ENCODE measurements at places on chromosomes 2 and 18.

- DNase-seq = no peak
Observed at GRCh38 chr18:78496079-78496478, 483.5 kb upstream of the SALL3 start.

- DNase-seq = no peak
Observed at GRCh38 chr2:18232731-18233438, 327.6 kb downstream of the RDH14 start.

DNA sequence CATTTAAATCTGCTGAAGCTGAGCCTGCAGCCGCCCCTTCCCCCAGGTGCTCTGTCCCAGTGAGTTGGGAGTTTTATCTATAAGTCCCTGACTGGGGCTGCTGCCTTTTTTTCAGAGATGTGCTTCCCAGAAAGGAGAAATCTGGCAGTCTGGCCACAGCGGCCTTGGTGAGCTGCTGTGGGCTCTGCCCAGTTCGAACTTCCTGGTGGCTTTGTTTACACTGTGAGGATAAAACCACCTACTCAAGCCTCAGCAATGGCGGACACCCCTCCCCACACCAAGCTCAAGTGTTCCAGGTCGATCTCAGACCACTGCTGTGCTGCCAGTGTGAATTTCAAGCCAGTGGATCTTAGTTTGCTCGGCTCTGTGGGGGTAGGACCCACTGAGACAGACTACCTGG, 97.3 kb downstream of the ACAA2 start:
- no peak for DNase-seq

- DNase-seq = no peak
Observed at GRCh38 chr2:40371525-40372282, 80.2 kb downstream of the SLC8A1 start.

DNA sequence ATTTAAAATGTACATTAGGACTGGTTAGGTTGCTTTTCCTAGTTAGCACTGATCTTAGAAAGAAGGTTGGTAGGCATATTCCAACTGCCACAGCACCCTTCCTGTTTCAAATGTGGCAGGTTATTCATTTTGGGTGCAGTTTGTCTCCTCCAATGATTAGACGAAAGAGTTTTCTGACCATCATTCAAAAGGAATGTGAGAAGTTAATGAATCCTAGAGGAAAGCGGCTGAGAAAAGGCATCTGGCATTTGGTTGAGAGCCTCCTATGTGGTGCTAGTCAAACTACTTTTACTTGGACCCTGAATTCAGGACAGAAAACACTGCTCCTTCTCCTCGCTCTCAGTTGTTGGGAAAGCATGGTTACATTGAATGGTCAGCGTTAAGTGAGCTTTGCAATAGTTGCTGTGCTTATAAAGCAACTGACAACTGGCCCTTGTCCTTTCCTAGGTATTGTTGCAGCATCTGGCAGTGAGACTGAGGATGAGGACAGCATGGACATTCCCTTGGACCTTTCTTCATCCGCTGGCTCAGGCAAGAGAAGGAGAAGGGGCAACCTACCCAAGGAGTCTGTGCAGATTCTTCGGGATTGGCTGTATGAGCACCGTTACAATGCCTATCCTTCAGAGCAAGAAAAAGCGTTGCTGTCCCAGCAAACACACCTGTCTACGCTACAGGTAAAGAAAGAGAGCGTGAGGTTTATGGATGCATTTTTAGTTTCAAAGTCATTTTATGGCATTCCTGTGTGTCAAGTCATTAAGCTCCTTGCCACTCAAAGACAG, 6.1 kb downstream of the TGIF1 start:
- no peak for DNase-seq

DNA sequence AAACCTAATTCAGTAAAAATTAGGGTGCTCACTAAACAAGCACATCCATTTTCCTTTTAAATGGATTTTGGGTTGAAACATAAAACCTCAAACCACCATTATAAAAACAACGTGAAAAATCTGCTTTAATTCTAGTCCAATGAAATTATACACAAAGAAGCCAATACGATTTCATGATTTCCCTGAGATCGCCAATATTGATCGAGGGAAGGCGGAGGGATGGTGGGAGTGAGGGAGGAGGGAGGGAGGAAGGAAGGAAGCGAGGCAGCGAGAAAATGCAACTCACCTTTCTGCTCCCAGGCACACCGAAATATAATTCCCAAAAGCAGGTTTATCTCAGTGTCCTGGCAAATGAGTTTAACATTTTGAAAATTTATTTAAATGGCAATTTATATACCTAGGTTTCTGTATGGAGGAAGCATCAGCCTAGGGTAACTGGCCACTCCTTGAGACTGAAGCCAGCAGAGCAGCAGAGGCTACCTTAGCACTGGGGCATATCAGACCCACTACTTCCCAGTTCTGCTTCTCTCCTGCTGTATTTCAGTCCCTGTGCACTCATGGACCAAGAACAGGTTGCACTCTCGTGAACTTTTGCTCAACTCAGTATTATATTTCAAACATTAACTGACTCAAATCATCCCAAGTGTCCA, 2.3 kb upstream of the ONECUT2 start:
- no peak for DNase-seq

DNA sequence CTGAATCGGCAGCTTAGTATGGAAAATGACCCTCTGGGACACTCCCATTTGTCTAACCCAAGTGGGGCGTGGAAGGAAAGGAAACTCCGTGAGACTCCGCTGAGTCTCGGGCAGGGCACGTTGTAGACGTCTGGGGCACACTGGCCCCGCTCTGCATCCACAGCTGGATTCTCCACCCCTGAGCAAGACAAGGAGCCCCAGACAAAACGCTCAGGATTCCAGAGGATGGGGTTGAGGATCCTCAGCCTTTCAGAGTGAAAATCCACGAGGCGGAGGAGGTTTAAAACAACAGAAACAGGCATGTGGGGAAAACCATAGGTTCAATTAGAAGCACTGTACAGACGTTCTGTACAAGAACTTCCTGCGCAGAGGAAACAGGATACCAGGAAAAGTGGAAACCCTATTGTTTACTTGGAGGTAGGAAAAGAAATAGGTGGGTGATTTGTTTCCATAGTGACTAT, 124.9 kb upstream of the ZNF236 start:
- no peak for DNase-seq

DNA sequence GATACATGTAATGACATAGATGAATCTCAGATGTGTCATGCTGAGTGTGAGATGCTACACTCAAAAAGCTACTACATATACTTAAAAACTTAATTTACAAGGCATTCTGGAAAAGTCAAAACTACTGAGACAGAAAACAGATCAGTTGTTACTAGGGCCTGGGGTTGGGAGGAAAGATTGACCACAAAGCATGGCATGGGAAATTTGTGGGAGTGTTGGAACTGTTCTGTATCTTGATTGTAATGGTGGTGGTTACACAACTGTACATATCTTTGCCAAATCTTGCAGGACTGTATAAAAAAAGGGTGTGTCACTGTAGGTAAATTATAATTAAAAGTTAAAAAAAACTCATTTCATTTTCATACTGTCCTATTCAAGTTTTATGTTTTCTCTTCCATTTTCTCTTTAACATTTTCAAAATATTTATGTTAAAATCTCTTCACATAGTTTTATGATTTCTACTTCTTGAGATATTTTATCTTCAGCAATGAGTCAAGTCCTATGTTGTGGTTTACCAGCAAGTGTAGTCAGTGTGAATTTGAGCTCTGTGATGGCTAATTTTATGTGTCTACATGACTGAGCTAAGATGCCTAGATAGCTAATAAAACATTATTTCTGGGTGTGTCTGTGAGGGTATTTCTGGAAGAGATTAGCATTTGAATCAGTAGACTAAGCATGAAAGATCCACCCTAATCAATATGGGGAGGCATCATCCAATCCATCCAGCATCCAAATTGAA, 58.6 kb upstream of the VRK2 start:
- DNase-seq = no peak

- no peak for DNase-seq
Observed at GRCh38 chr2:241323778-241324177, 8.1 kb downstream of the SEPTIN2 start.

GRCh38 chr2:130251535-130251872, 53.3 kb upstream of the TUBA3E start:
- no peak for DNase-seq

GRCh38 chr2:25306777-25307368, 34.9 kb downstream of the DNMT3A start:
- no peak for DNase-seq

GRCh38 chr2:10806543-10806942, 6.0 kb downstream of the PDIA6 start:
- DNase-seq = no peak

- no peak for DNase-seq
Observed at GRCh38 chr2:151302879-151303278, 13.4 kb upstream of the NMI start.

DNA sequence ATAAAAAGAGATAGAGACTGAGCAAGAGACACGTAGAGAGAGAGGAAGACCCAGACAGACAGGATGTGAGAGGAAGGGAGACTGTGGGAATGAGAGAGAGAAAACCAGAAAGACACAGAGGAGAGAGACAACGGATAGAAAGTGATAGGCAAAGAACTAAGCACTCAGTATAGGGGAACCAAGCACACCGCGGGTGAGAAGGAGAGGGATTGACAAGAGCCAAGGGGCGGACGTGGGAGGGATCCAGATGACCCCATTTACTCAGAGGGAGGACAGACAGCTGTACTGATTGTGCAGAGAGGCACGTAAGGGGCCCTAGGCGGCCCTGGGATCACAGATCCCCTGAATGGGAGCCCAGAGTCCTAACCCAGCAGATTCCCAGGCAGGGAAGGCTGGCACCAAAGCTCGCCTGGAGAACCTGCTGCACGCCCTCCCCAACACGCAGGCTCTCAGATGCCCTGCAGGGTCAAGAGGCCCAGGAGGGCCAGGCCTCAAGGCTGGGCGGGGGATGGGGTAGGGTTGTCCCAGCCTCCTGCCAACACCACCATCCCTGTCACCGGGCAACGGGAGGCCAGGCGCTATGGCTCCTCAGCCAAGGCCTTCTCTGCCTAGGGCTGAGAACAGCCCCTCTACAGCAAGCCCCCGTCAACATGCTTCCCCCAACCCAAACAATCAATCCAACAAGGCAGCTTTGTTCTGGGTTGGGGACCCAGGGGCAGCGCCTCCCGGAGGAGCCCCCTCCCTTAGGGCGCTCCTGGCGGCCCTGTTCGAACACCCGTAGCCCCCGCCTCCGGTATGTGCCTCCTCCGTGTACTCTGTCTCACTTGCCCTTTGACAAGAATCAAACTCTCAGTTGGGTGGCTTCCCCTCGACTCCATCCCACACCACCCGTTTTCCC, 579 bp downstream of the LOXL3 start:
- DNase-seq = no peak

GRCh38 chr2:33765122-33765521, 166.0 kb upstream of the FAM98A start:
- DNase-seq = no peak

DNA sequence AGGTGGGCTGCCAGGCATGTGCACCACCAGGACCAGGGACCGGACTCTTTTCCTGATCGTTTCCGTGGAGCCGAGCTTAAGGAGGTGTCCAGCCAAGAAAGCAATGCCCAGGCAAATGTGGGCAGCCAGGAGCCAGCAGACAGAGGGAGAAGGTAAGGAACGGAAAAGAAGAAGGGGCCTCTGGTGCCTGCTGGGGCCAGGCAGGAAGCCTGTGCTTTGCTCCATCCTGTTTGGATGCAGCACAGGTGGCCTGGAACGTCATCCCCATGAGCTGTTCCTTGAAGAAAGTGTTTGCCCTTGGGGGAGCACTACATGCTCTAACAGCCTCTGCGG, 33.9 kb downstream of the CNGA3 start:
- no peak for DNase-seq

DNA sequence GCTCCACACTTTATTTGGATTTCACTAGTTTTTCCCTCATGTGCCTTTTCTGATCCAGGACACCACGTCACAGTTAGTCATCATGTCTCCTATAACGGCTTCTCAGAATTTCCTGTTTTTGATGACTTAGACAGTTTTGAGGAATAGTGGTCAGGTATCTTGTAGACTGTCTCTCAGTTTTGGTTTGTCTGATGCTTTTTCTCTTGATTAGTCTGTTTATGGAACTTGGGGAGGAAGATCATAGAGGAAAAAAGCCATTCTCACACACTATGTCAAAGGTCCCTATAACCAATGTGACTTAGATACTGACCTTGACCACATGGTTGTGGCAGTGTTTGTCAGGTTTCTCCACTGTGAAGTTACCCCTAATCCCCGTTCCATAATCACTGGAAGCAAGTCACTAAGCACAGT, 89.0 kb downstream of the RAPH1 start:
- DNase-seq = no peak

- DNase-seq = no peak
Observed at GRCh38 chr2:230666885-230667712, 45.5 kb upstream of the CAB39 start.

DNA sequence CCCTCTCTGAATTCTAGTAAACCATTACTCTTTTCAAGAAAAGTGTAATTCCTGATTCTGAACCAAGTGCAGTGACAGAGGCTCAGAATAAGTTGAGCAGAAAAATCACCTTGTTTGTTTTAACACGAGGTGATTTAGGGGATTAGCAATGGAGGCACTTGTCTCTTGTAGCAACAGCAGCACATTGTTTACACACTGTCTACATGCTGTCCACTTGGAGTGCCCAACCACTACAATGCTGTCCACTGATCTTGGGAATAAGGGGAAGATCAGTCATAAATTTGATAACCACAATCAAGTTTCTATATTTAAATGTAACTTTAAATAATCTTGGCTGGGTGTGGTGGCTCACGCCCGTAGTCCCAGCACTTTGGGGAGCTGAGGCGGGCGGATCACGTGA, 13.9 kb upstream of the RMND5A start:
- DNase-seq = no peak

GRCh38 chr2:37671816-37672103, 318 bp upstream of the CDC42EP3 start:
- DNase-seq = no peak
